ENCODE measurements at places on chromosomes 16 and 17.

DNA sequence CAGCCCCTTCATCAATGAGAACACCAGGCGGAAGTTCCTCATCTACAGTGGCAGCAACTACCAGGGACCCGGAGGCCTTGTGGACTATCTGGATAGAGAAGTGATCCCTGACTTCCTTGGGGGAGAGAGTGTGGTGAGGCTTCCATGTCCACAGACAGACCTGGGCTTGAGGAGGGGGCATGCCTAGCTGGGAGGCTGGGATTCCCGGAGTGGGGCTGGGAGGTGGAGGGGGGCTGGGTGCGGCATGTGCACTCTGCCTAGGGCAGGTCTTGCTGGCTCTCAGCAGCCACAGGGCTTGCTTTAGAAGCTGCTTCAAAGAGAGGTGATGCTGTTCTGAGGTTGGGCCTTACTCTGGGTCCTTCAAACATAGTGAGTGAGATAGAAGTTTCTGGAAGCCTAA, 27.8 kb downstream of the NAGPA start:
- DNase-seq, result no peak

DNA sequence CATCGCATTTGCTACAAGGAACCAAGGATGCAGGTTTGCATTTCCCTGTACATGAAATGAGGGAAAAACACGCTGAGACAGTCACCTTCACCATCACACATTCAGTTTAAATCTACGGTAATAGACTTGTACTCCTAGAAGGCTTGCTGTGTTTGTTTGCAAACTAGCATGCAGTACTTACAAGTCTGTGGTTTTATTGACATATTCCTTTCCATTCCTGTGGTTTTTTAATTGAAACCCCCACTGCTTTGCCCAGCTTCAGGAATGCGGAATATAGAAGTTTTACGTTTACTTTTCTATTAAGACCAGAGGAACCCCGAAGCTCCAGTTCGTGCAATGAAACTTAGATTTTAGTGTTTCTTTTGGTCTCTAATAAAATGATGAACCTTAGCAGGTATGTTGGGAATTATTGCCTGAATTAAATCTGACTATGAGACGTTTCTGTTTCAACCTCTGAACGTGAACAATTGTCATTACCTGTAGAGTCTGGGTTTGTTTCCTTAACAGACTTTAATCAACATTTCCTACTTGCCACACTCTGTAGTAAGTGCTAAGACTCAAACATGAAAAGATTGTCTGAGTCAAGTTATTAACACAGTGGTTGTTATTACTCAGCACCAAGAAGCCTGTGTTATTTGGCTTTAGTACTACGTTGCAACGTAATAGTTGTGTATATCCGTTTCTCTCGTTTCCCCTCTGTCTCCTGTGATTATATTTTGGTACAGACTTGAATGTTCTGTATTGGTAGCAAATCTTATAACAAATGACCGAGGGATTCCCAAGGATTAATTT, 793.3 kb upstream of the GOT2 start:
- no peak for DNase-seq

- no peak for DNase-seq
These were observed 236.7 kb downstream of the ZFHX3 start for GRCh38 chr16:72811188-72811720.

GRCh38 chr17:12421077-12421476, 244.6 kb upstream of the MYOCD start:
- DNase-seq, result no peak

GRCh38 chr16:24991349-24991748, 23.8 kb downstream of the ARHGAP17 start:
- DNase-seq, result no peak

DNA sequence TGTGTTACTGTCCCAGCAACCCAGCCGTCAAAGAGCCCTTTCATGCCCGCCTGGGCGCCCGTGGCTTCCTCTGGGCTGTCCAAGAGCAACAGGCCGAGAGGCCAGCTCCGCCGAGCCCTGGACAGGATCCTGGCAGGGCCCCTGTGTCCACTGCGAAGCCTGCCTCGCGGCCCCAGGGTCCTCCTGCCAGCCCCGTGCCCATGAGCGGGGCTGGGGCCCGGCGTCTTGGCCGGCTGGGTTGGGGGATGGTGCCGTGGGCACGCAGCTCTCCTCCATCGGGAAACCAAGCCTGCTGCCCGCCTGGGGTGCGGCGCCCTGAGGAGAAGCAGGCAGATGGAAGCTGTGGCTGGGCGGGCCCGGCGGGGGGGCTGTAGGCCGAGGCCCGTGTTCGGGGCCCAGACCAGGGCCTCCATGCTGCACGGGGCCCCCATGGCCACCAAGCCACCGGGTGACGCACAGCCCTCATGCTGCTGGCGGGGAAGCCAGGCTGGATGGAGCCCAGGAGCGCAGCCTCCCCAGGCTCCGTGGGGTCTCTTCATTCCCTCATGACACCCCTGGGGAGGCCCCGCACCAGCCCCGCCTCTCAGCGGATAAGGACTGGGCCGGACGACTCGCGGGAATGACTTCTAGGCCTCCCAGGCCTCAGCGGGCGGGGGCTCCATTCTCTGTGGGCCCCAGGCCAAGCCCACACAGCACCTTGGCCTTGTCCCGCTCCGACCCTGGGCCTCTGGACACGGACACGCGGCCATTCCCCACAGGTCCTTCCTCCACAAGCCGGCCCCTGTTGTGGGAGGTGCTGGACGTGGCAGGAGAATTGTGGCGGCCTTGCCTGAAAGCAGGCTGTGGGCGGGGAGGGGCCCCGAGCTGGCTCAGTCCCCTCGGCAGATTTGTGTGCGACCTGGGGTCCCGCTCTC, at the start of gene C1QTNF8:
Gene C1QTNF8 (minus strand): TSS at position 76 of the 914 bp plus-strand sequence. CDS start 1,322 bp downstream, outside the sequence.
- no peak for DNase-seq

GRCh38 chr17:51147650-51148049, 5.7 kb upstream of the NME1 start:
- no peak for DNase-seq
